ENCODE measurements at places on chromosomes 3 and 15. TPM values are rescaled to one million over a fixed set of nuclear protein-coding genes. Genes with fewer than 3 reads are reported as not detected.

The PAK2 gene
- total RNA-seq, result 36.1 TPM

The HLTF gene
- total RNA-seq, result 13.5 TPM

The MYLK gene
- 92.5 TPM for total RNA-seq

The MTFMT gene
- 34.2 TPM for total RNA-seq

The HIGD2B gene
- total RNA-seq, result not detected

The SSR3 gene
- 297 TPM for total RNA-seq

The KY gene
- total RNA-seq, result not detected

The P2RY14 gene
- not detected for total RNA-seq

The PROS1 gene
- 11.1 TPM for total RNA-seq

The CLDN18 gene
- not detected for total RNA-seq

The TGM5 gene
- total RNA-seq, result not detected

The MINAR1 gene
- 0.07 TPM for total RNA-seq

The LAMB2 gene
- total RNA-seq, result 338 TPM

The POLQ gene
- 5.8 TPM for total RNA-seq

The DAZL gene
- not detected for total RNA-seq

The SLC25A20 gene
- 26.8 TPM for total RNA-seq

The IGF2BP2 gene
- total RNA-seq, result 42.8 TPM

The ADCY5 gene
- total RNA-seq, result not detected

The FOXL2NB gene
- total RNA-seq, result not detected

The PRR20G gene
- not detected for total RNA-seq

The MESP2 gene
- not detected for total RNA-seq

The MEIS2 gene
- total RNA-seq, result 4.9 TPM

The GADL1 gene
- total RNA-seq, result 0.05 TPM

The ZDHHC23 gene
- 3.3 TPM for total RNA-seq

The CFAP92 gene
- 0.27 TPM for total RNA-seq

The SOX2 gene
- total RNA-seq, result not detected

The SLC38A3 gene
- not detected for total RNA-seq

The IL16 gene
- total RNA-seq, result 2.1 TPM

The WNT5A gene
- 0.93 TPM for total RNA-seq

The GREM1 gene
- total RNA-seq, result 1.6 TPM

The CEP70 gene
- total RNA-seq, result 11.3 TPM

The SLC35G2 gene
- total RNA-seq, result 16.1 TPM

The STAB1 gene
- 149 TPM for total RNA-seq

The CYP1A2 gene
- total RNA-seq, result not detected

The SLCO2A1 gene
- 5.6 TPM for total RNA-seq
